HuH-7 (cell line): ENCODE measurements at places on chromosomes 13 and 19.

DNA sequence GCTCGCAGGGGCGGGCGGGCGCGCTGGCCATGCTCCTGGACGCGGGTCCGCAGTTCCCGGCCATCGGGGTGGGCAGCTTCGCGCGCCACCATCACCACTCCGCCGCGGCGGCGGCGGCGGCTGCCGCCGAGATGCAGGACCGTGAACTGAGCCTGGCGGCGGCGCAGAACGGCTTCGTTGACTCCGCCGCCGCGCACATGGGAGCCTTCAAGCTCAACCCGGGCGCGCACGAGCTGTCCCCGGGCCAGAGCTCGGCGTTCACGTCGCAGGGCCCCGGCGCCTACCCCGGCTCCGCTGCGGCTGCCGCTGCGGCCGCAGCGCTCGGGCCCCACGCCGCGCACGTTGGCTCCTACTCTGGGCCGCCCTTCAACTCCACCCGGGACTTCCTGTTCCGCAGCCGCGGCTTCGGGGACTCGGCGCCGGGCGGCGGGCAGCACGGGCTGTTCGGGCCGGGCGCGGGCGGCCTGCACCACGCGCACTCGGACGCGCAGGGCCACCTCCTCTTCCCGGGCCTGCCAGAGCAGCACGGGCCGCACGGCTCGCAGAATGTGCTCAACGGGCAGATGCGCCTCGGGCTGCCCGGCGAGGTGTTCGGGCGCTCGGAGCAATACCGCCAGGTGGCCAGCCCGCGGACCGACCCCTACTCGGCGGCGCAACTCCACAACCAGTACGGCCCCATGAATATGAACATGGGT, 599 bp downstream of the ZIC2 start:
- no peak for DNase-seq

DNA sequence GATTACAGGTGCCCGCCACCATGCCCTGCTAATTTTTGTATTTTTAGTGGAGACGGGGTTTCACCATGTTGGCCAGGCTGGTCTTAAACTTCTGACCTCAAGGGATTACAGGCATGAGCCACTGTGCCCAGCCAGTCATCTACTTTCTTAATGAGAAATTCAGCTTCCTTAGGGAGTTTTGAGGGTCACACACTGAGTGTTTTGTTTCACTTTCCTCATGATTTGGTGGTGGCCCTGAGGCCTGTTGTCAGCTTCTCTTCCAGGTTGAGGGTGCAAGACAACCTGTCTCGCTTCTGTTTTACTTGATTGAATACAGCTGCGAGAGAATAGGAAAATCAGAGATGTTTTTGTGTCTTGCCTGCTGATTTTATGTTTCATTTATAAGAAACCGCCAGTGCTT, 9.9 kb downstream of the FRY start:
- no peak for DNase-seq

- no peak for DNase-seq
These were observed 19.0 kb downstream of the EPS8L1 start for GRCh38 chr19:55094456-55095259.

DNA sequence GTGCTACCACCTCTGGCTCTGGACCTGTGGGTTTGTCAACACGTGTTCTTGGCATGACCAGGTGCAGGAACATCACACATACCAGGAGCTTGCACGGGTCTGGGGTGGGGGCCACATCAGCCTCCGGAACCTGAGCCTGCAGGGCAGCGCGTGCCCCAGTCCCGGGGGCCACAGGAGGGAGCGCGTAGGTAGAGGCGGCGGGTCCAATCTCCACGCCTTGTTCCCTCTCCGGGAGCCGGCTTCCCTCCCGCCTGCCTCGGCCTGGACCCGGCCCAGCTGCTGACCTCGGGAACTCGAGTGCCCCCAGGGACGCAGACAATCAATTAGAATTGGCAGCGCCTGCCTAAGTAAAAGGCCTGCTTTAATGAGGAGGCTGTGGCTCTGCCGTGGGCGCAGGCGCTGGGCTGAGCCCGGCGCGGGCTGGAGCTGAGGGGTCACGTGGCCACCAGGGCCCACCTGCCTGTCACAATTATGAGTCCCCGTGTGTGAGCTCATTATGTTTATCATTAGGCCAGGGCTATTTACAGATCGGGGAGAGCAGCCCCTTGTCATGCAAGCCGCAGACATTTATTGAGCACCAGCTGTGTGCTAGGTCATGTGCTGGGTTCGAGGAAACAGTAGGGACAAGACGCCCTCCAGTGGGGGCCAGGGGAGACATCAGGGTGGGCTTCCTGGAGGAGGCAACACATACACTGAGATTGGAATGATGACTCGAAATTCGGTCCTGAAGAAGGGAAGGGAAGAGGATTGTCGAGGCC, 32.2 kb upstream of the TNFAIP8L1 start:
- DNase-seq, result no peak
